Pulmonary artery endothelial cell (primary cell): ENCODE measurements at places on chromosomes 7 and 10.

DNA sequence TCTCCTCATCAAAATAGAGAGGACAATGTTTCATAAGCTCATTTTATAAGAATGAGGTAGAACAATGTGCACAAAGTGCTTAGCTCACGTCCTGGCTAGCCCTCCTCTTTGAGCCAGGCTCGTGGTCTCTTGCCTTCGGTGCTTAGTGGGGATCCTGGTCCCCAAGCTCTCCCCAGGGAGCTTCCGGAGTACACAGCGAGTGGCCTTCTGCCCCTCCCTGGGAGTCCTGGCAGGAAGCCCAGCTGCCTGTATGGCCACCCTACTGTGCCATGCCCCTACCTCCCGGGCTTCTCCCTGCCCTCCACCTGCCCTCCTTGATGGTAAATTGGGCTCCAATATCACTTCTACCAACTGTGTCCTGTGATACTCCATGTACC is 868 bp downstream of the MYO1G start:
- no peak for DNase-seq

DNA sequence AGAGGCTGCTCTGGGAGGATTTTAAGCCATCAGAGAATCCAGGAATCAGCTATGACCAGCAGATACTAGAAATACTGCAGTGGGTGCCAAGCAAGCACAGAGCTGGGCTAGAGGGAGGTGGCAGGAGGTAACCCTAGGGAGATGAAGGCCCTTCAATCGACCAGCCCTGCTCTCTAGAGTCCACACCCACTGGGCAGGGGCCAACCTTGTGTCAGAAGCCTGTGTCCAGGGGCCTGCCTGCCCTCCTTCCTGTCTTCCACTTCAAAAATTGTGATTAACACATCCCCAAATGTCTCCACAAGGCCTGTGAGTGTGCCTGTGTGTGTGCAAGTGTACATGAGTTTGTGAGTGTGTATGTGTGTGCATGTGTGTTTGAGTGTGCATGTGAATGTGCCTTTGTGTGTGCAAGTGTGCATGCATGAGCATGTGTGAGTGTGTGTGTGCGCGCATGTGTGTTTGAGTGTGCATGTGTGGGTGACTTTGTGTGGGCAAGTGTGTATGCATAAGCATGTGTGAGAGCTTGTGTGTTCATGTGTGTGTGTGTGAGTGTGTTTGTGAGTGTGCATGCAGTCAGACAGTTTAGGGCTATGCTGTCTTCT is 367.7 kb downstream of the SFMBT2 start:
- no peak for DNase-seq

DNA sequence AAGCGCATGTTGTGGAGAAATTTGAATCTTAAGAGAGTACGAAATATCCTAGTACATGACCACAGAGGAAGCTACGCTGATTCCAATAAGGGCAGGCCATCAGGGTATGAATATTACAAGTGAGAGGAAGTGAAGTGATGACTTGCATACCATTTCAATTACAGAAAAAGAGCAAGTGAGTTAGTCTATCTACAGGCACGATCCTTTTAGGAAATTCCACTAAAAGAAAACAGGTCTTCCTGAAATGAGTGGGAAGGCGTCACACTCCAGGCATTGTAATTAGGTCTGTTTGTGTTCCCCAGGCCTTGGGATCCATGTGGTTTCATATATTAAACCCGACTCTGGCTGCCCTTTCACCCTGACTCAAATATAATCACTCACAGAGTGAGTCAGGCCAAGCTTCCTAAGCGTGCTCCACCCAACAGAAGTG is 152.5 kb downstream of the SEMA3A start:
- DNase-seq, result no peak

DNA sequence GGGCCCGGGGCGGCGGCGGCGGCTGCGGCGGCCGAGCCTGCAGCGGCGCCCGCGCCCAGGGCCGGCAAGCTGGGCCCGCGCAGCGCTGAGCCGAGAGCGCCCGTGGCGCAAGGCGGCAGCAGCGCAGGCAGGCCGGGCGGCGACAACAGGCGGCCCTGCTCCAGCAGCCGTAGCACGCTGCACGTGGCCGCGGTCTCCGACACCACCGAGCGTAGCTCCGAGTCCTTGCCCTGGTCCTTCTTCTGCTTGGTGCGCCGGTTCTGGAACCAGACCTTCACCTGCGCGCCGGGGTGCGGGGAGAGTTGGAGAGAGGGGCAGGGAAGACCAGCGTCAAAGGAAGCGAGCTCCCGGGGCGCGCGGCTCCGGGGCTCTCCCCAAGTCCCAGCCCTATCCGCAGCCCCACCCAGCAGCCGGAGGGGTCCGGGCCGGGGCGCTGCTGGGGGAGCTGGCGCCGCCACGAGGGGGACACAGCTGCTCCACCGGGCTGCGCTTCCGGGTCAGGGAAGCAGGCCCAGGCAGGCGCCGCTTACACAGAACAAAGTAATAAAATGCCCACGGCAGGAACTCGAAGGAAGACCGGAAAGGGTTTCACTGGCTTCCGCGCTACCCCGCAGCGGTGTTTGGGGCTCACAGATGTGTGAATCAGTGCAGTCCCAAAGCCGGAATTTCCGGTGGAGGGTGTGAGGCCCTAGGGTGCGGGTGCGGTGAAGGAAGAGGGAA is 3.6 kb downstream of the VAX1 start:
- no peak for DNase-seq

DNA sequence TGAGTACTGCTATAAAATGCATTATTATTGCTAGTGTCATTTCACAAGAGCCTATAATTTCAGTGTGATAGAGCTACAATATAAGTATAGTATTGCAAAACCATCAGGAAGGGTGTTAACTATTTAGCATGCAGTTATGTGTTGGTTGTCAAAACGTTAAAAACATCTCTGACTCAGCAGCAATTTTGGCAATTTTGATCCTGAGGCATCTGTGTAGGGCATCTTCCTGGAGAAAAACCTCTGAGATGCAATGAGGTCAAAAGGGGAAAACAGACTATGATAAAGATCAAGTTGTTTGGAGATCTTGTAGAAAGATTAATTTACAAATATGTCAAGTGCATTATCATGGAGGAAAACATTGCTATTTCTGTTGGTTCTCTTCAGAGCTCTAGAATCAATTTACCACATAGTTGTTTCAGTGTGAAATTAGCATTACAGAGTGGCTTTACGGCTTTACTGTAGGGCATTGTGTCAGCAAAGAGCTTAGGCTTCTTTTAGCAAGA is 5.3 kb downstream of the CFTR start:
- DNase-seq, result no peak

GRCh38 chr7:40701836-40702551 is 567.2 kb downstream of the SUGCT start:
- DNase-seq, result no peak

GRCh38 chr10:120480065-120480600 is 23.1 kb downstream of the PLPP4 start:
- DNase-seq, result no peak
